ENCODE measurements at places on chromosomes 11 and 22. TPM values are rescaled to one million over a fixed set of nuclear protein-coding genes. Genes with fewer than 3 reads are reported as not detected.

DNA sequence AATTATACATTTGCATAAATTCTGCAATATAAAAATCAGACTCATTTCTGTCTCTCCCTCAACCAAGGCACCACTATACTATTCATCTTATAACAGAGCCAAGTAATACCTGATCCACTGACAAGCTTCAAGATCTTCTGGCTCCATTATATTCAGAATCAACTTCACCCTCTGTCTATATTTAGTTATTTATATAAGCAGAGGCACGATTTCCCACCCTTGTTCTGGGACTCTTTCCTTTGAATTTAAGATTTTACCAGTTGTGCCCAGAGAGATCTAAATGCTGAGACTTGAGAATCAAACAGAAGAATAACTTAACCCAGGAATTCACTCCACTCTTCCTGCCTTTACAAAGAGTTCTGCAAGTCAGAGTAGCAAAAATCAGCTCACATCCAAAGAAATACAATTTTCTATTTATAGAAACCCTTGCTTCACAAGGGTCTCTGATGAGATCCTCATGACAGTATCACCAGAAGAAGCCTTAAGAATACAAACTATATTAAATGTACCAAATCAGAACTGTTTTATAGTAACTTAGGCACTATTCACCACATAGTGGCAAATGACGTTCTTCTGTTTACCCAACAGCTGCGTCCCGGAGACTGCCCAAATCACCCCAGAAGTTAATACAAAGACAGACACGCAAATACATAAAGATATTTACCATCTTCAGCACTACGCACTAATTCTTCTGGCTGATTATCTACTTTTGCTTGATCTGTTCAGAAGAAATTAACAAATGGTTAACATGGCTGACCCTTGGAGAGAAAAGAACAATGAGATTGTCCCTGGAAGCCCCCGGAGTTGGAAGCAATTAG is 32.3 kb upstream of the CCDC89 start:
- no peak for DNase-seq

GRCh38 chr11:77475206-77475605 is 1.3 kb upstream of the PAK1 start:
- DNase-seq: no peak

DNA sequence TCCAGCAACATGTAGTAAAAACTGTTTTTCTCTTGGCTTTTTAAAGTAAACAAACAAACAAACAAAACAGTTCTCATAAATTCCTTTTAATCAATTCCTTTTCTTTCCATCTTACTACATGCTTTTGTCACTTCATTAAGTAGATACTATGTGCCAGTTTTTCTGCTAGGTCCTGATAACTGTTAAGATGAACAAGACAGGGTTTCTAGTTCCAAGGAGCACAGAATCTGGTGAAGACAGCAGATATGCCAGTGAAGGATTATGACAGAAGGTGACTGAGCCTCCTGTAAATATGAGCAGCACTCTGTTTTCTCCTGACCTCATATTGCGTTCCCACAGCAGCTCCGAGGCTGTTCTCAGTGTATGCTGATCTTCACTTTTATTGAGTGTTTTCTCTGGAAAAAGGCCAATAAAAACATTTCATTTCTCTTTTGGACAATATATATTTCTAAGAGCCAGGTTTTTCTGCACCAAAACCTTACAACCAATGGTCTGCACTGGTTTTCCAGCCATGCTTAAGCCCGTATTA is 45.8 kb downstream of the HEPHL1 start:
- DNase-seq: no peak

DNA sequence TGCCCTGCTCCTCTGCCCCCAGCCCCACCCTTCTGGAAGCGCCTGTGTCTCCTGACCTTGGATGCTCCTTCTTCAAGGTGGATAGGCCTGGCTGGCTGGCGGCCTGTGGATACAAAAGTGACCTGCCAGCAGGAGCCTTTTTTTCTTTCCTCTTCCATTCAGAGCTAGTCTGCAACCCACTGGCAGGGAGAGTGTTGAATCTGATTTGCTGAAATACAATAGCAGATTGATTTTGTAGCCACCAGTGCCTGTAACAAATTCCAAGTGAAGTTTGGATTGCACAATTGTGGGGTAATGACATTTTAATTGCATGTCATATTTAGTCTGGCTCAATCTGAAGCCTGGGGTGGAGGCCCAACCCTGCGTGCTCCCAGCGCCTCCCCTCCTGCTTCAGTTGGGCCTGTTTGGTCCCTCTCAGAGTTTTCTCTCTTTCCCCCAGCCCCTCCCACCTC is 97.2 kb downstream of the GRIK4 start:
- no peak for DNase-seq

- DNase-seq: no peak
Measured at GRCh38 chr11:121801394-121801748, 314.6 kb downstream of the BLID start.

- no peak for DNase-seq
Measured at GRCh38 chr11:13857828-13858227, 104.7 kb upstream of the SPON1 start.

- DNase-seq: no peak
Measured at GRCh38 chr11:45756384-45757010, 48.5 kb upstream of the SLC35C1 start.

GRCh38 chr11:29685361-29685760 is 331.5 kb downstream of the KCNA4 start:
- DNase-seq: no peak

DNA sequence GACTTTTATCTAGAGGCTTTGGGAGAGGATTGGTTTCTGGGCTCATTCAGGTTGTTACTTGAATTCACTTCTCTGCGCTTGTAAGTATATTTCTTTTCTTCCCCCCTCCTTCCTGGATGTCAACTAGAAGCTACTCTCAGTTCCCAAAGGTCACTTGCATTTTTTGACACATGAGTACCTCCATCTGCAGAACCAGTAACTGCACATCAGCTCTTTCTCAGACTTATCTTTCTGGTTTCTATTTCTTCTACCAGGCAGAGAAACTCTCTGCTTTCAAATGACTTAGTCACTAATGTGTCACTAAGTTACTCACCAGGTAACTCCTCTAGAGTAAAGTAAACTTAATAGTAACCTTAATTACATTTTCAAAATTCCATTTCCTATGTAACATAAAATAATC is 773.0 kb upstream of the LUZP2 start:
- no peak for DNase-seq

CNIH2 gene
- total RNA-seq: 1.7 TPM

- no peak for DNase-seq
Measured at GRCh38 chr11:134024420-134025081, 44.3 kb upstream of the JAM3 start.

GRCh38 chr22:19397734-19398104 is 33.8 kb downstream of the HIRA start:
- no peak for DNase-seq

DNA sequence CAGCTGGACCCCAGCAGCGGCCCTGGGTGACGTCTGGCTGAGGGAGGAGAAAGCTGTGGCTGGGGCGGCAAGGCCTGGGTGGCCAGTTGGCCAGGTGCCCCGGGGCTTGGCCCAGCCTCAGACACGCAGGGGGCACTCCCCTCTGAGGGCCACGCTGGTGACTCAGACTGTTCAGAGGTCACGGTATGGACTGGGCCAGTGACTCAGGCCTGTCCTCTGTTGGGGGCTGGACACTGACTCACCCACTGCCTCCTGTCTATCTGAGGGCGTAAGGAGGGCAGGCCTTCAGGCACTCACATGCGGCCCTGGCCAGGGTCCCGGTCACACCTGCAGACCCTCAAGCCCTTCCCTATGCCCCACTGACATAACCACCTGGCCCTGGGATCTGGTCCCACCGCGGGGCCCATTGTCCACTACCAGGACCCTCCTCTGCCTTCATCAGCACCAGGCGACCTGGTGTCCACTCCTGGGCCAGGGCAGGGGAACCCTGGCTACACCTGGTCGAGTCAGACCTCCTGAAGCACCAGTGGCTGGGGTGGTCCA is 3.7 kb upstream of the MUC5AC start:
- DNase-seq: no peak

GRCh38 chr11:44880511-44880910 is 70.2 kb downstream of the TP53I11 start:
- no peak for DNase-seq

- no peak for DNase-seq
Measured at GRCh38 chr11:108135845-108136544, 14.6 kb downstream of the ACAT1 start.

DNA sequence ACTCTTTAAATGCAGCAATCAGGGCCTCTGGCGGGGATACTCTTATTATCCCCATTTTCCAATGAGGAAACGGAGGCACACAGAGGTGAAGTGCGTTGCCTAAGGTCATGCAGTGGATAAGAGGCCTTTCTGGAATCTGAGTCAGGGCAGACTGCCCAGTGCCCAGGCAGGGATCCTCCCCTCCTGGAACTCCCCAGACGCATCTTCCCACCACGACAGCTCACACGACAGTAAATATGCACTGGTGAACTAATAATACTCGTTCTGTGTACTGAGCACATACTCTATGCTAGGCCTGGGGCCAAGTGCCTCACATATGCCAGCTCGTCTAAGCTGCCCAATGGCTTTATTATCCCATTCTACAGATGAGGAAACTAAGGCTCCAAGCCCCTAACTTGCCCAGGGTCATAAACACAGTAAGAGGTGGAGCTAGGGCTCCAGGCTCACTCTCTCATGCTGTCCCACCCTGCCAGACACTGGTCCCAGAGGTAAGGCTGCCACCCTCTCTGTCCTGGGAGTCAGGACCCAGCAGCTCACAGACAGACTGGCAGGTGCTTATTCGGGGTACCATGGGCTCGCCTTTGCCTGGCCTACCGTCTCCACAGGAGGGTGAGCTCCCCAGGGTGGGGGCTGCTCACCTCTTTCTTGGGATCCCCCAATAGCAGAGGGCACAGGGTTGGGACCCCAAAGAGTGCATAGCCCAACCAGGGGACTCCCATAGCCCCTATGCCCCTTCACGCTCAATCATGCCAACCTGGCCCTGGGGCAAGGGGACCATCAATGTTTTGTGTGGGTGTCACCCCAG is 2.3 kb downstream of the IL2RB start:
- DNase-seq: no peak

TSGA10IP gene
- not detected for total RNA-seq

DNA sequence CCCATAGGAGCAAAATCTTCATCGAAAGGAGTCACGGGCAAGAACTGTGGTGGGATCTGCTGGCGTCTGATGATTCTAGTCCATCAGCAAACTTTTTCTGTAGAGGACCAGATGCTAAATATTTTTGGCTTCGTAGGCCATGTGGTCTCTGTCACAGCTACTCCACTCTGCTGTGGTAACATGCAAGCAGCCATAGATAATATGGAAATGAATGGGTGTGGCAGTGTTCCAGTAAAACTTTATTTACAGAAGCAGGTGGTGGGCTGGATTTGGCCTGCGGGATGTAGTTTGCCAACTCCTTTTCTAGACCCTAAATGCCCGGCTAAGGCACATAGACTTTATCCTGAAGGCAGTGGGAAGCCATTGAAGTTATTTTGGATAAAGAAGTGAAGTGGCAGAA is 32.9 kb downstream of the BMAL1 start:
- no peak for DNase-seq

- no peak for DNase-seq
Measured at GRCh38 chr11:70205766-70206165, 2.7 kb downstream of the FADD start.

HORMAD2 gene
- total RNA-seq: not detected

DNA sequence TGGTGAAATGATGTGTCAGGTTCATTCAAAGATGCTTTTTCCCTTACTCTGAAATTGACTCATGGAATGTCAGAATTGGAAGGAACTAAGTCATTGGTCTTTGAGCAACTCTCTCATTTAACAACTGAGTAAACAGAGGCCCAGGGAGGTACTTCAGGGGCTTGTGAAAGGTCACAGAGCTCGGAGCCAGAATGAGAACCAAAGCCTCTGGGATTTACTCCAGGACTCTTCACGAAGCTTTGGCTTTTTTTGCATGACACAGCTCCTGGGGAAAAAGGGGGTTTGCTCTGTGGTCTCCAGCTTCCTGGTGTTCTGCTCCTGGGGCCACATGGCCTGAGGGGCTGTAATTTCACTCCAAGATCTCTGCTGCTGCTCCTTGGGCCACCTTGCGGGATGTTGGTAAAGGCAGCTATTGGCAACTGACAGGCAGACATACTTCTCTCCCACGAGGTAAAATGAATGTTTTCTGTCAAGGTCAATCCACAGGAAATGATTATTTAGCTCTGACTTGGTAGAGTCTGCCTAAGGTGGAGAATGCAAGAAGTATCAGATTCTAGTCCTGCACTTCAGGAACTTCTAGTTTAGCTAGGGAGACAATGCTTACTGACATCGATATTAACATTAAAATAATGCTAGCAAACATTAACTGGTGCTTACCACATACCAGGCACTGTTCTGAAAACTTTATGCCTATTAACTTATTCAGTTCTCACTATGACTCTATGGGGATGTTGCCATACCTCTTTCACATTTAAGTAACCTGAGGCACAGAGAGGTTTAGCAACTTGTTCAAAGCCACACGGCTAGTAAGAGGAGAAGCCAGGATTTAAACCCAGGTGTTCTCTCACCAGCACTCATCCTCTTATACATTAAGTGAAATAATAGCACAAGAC is 16.1 kb downstream of the PKNOX2 start:
- no peak for DNase-seq

HOATZ gene
- not detected for total RNA-seq

- DNase-seq: no peak
Measured at GRCh38 chr22:26021516-26021915, 147.7 kb upstream of the SEZ6L start.

C11orf86 gene
- not detected for total RNA-seq

RAPSN gene
- total RNA-seq: 0.52 TPM

- no peak for DNase-seq
Measured at GRCh38 chr11:94924612-94925011, 48.7 kb downstream of the CWC15 start.

RAB39A gene
- total RNA-seq: not detected

OR52M1 gene
- not detected for total RNA-seq
